Neural progenitor cell (in vitro differentiated cells): ENCODE measurements at places on chromosomes 4 and X. TPM values are rescaled to one million over a fixed set of nuclear protein-coding genes. Genes with fewer than 3 reads are reported as not detected.

The FAM9A gene
- not detected in 2 replicates for total RNA-seq

The NXF2B gene
- 0.96 and 2.2 TPM in 2 replicates for total RNA-seq

The TMPRSS11B gene
- total RNA-seq, result not detected in 2 replicates

DNA sequence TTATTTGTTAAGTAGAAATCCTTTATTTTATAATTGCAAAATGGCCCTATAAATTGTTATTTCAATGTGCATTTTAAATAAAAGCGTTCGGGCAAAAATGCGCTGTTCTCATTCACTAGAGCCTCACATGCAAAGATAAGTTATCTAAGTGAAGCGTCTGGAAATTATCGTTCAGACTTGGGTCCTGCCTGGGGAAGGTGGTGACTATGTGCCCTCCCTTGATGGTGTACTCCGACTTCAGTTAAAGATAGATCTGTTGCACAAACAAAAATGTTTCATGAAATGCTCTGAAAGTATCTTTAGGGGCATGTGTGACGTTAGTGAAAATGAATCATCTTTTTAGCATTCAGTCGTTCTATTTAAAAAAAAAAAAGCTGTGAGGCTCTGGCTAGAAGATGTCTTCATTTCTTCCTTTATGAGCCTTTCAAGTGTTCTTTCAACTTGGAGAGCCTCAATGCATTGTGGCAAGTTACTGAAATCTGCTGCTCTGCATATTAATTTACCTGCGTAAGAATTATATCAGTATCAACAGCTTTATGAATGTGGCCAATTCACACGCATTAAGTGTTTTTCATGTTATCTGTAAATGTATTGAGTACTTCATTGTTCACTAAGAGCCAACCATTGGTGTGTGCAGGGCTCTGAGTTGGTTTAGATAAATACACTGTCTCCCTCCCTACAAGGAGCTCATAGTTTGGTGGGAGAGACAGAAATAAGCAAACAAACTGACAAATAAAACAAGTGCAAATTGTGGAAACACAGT is 83.0 kb downstream of the AFF1 start:
- DNase-seq, result no peak

DNA sequence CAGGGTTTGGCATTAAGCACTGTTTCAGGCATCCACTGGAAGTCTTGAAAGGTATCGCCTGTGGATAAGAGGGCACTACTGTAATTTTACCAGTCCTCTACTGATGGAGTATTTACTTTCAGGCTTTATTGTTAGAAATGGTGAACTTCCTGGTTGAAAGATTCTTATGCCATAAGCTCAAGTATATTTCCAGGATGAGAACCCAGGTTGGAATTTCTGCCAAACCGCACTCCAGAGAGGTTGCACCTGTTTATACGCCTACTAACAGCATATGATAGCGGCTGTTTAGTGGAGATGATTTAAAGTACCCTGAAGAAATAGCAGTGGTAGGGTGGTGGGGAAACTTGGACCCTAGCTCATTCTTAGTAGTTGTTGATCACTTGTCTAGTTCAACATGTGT is 9.9 kb downstream of the FNIP2 start:
- DNase-seq, result no peak

GRCh38 chrX:129661369-129661768 is 6.6 kb upstream of the APLN start:
- no peak for DNase-seq
